ENCODE measurements at places on chromosomes 2 and 18.

GRCh38 chr18:63603355-63603754 is 16.2 kb downstream of the SERPINB13 start:
- no peak for DNase-seq

DNA sequence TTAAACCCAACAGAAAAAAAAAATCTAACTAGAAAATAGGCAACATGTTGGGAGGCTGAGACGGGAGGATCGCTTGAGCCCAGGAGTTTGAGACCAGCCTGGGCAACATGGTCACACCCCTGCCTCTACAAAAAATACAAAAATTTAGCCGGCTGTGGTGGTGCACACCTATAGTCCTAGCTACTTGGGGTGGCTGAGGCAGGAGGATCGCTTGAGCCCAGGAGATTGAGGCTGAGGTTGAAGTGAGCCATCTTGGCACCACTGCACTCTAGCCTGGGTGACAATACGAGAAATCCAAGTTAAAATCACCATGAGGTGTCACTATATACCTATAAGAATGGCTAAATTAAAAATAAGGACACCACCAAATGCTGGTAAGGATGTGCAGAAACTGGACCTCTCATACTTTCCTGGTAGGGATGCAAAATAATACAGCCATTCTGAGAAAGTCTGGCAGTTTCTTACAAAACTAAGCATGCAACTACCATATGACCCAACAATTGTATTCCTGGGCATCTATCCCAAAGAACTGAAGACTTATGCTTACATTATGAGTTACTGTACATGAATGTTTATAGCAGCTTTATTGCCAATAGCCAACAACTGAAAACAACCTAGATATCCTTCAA is 2.2 kb downstream of the SEPTIN10 start:
- DNase-seq, result no peak

DNA sequence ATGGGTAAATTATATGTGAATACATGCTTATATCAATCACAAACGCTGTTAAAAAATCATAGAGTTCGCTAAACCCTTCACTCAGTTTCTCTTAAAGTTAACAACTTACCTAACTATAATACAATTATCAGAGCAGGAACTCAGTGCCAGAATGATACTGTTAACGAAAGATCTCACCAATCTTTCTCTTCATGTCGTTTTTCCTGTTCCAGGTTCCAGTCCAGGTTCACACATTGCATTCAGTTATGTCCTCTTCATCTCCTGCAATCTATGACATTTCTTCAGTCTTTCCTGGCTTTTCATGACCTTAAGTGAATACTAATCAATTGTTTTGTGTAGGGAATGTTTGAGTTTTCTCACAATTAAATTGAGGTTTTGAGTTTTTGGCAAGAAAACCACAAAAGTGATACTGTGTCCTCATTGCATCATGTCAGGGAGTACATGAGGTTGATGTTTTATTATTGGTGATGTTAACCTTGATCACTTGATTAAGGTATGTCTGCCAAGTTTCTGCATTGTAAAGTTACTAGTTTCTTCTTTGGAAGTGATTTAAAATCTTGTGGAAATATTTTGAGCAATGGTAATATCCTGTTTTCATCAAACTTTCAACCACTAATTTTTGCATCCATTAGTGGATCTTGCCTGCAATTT is 131.9 kb downstream of the ESCO1 start:
- DNase-seq, result no peak

DNA sequence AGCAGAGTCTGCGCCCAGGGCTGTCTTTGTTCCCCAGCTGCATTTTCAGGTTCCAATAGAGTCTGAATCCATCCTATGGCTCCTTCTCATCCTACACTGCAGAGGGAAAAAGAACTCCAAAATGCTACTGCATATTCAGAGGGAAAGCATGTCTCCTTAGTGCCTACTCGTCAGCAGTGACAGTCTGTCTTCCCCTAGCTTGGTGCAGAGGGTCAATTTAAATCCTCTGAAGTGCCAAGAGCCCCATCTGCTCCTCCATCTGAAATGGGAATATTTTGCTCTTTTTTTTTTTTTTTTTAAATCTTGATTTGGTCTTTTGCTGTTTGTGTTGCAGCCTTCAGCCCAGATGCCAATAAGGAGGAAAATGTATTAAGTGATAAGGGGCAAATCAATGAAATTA is 199.3 kb downstream of the RNF144A start:
- DNase-seq, result no peak

GRCh38 chr2:50746526-50746925 is 285.4 kb downstream of the NRXN1 start:
- no peak for DNase-seq

DNA sequence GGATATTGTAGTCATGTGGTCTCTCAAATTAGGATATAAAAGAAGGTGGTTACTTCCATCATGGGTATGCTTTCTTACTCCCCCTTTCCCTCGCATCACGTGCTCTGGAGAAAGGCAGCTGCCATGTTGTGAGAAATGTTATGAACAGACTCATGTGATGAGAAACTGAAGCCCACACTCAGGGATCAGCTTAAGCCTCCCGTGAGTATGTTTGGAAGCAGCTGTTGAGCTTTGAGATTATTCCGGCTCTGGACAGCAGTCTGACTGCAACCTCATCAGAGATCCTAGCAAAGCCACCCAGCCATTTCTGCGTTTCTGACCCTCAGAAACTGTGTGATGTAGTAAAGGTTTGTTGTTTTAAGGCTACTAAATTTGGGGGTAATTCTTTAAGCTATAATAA is 700.1 kb downstream of the ADCYAP1 start:
- no peak for DNase-seq

DNA sequence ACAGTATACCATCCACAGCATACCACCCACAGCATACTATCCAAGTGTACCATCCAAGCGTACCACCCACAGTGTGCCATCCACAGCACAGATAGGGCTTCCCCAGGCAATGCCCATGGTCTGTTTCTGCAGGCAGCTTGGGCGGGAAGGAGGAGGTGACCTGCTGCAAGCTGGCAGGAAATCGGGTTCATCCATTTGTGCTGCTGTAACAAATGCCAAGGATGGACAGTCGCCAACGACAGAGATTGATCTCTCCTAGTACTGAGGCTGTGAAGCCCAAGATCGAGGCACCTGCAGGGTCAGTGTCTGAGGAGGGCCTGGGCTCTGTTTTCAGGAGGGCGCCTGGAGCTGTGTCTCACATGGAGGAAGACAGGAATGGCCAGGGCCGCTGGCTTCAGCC is 93.6 kb upstream of the SNTG2 start:
- DNase-seq, result no peak

DNA sequence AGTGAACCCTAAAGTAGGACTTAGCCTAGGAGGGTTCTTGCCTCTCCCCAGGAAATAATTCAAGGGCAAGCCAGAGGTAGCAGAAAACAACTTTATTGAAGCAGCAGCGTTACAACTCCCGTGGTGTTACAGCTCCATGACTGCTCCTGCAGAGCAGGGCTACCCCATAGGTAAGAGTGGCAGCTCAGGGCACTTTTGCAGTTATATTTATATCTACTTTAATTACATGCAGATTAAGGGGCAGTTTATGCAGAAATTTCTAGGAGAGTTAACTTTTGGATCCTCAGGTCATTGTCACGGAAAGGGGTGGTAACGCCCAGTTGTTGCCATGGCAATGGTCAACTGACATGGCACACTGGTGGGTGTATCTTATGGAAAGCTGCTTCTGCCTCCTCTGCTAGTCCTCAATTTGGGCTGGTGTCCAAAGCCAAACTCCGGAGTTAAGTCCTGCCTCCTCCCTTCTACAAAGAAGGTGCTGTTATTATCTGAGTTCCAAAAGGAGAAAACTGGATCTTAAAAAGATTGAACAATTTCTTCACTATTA is 1413.0 kb downstream of the DSC3 start:
- no peak for DNase-seq
